MCF 10A (cell line): ENCODE measurements at places on chromosomes 4 and X. TPM values are rescaled to one million over a fixed set of nuclear protein-coding genes. Genes with fewer than 3 reads are reported as not detected.

DNA sequence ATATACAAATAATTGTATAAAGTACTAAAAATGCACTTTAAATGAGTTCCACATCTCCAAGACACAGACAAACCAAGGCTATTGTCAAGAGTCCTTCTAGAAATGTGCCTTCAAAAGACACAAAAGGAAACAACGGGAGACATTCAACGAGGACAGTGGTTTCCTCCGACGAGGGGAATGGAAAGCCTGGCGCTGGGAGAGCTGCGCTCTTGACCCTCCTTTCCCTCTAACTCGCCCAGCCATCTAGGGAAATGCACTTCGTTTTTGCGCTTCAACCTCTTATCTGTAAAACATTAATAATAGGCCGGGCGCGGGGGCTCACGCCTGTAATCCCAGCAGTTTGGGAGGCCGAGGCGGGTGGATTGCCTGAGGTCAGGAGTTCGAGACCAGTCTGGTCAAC lies 37.0 kb downstream of the ZFP42 start:
- no peak for DNase-seq
- H3K36me3 ChIP-seq = no peaks in the 10 kb centered on the region
- H3K27me3 ChIP-seq = no peaks in the 10 kb centered on the region

DNA sequence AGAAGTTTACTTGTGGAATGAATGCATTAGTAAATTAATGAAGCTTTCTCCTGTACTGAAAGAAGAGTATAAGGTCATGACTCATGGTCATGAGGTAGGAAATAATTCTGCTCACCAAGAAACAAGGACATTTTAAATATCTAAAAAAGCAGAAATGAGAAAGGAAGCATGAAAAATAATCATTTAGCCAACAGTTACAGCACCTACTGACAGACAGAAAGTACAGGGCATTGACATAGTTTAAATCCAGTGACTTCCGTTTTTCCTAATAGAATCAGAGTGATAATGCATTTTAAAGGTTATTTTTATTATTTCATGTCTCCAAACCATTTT lies 30.5 kb upstream of the ACSL1 start:
- no peaks in the 10 kb centered on the region for H3K27me3 ChIP-seq
- no peak overlapping the region for H3K27ac ChIP-seq
- H3K4me3 ChIP-seq = no peak overlapping the region
- DNase-seq = no peak

- H3K4me3 ChIP-seq = no peak overlapping the region
- peak; percentile 37 for DNase-seq
- H3K27me3 ChIP-seq = peaks cover 36% of the 10 kb centered on the region
- peaks cover 12% of the 10 kb centered on the region for H3K36me3 ChIP-seq
- no peaks in the 10 kb centered on the region for H3K4me1 ChIP-seq
Measured at GRCh38 chrX:17692709-17693346, 44.5 kb upstream of the SCML1 start.

DNA sequence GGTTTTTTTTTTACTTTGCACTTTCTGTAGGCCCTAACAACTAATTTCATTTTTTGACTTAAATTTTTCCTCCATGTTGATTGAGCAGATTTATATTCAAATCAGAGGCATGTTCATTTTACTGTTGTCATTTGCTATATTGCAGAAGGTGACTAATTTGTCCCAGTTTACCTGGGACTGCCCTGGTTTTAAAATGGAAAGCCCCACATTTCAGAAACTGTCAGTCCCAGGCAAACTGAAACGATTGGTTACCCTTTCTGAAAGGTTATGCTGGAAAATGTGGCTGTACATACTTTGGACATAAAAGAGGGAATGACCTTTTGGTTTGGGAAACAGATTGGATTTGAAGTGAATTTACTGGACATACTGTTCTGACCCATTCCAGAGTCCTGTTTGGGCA lies 160.0 kb downstream of the SPCS3 start:
- no peaks in the 10 kb centered on the region for H3K4me1 ChIP-seq
- H3K4me3 ChIP-seq = no peak overlapping the region
- H3K27ac ChIP-seq = no peak overlapping the region
- H3K36me3 ChIP-seq = peaks cover 4% of the 10 kb centered on the region
- DNase-seq = no peak
- H3K27me3 ChIP-seq = no peaks in the 10 kb centered on the region

GRCh38 chr4:108106186-108106585 lies 62.5 kb downstream of the LEF1 start:
- no peaks in the 10 kb centered on the region for H3K36me3 ChIP-seq
- no peak overlapping the region for H3K27ac ChIP-seq
- no peak overlapping the region for H3K4me3 ChIP-seq
- H3K4me1 ChIP-seq = no peaks in the 10 kb centered on the region

DNA sequence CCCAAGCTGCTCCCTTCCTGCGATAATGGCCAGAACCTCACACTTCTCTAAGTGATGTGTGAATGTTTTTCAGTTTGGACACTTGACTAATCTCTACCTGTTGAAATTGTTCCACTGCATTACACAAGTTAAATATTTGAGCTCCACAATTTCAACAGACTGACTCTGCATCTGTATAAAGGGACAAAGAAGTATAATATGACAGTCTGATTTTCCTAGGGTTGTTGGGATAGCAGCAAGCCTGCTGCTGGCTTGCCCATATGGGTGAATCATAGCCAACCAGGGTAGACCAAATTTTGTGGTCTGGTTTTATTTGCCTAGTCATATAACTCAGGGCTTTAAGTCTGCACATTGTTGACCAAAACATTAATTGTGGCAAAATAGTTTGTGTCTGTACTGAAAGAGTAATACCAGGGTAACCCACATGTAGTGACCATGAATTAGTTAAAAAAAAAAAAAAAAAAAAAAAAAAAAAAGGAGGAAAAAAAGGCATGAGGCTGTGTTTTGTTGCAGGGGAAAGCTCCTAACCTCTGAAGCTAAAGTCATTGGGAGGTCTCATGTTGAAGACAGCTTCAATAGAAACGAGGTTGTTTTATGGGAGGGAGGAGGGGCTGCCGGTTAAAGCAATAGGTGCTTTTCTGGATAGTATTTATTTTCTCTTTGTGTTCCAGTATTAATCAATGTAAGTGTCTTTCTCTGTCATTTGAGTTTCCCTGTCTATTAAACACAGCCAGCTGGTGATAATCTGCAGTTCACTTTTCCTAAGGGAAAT lies 534.2 kb downstream of the RAB28 start:
- H3K27ac ChIP-seq = no peak overlapping the region
- H3K4me1 ChIP-seq = no peaks in the 10 kb centered on the region
- H3K27me3 ChIP-seq = no peaks in the 10 kb centered on the region
- H3K4me3 ChIP-seq = no peak overlapping the region
- peak; percentile 30 for DNase-seq
- no peaks in the 10 kb centered on the region for H3K36me3 ChIP-seq

DNA sequence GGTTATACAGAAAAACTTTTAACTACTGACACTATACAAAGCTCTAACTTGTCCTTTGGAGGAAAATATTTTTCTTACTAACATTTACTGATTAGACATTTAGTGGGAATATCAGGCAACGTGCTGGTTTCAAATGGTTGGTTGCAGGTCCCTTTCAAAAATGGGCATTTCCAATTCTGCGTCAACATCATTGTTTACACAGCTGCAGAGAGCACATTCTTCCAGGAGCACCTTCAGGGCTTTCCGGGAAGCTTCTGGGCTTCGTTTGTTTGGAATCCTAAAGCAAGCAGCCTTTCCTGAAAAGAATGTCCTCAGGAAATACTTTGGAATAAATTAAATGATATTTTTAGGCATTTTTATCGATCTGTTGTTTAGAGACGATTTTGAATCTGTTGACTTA lies 289.7 kb downstream of the TRIML1 start:
- peaks cover 20% of the 10 kb centered on the region for H3K4me1 ChIP-seq
- no peaks in the 10 kb centered on the region for H3K36me3 ChIP-seq
- H3K27ac ChIP-seq = peak overlapping the region; percentile 67
- no peaks in the 10 kb centered on the region for H3K27me3 ChIP-seq
- no peak overlapping the region for H3K4me3 ChIP-seq

DNA sequence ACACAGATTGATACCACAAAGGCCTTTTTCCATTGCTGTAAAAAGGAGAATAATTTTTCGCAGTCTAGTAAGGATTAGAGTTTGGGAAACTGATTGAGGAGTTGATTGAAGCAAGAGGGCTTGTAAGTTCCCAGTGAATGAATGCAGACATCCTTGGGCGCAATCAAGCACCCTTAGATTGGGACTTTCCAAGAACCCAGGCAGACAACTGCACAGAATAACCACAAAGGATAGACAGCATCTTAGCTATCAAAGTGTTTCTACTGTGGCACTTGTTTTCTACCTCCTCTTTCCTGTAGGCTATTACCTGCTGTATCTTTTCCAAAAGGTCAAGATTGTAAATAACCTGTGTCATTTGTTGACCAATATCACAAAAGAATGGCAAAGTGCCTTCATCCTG lies 2.6 kb downstream of the COX18 start:
- DNase-seq = no peak
- H3K27me3 ChIP-seq = no peaks in the 10 kb centered on the region
- peaks cover 9% of the 10 kb centered on the region for H3K4me1 ChIP-seq
- no peak overlapping the region for H3K4me3 ChIP-seq
- peaks cover 47% of the 10 kb centered on the region for H3K36me3 ChIP-seq
- H3K27ac ChIP-seq = no peak overlapping the region

DNA sequence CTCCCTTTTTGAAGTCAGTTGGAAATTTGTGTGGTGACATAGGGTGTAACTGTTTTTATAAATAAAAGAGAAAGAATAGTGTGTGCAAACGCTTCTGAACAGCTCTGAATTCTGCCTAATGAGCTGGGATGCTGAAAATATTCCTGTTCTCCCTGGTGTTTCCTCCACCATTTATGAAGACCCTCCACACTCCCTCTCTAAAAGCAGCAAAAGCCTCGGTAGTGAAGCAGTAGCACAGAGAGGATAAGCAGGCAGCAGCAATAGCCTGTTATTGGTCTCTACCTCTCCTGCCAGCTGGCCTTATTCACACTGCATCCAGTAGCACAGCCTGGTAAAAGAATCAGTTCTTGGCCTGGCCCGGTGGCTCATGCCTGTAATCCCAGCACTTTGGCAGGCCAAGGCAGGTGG lies 406.1 kb downstream of the IQCM start:
- H3K36me3 ChIP-seq = no peaks in the 10 kb centered on the region
- peak overlapping the region; percentile 82 for H3K27ac ChIP-seq
- peak overlapping the region; percentile 47 for H3K4me3 ChIP-seq
- no peaks in the 10 kb centered on the region for H3K27me3 ChIP-seq

- H3K4me3 ChIP-seq = no peak overlapping the region
- H3K4me1 ChIP-seq = peaks cover 24% of the 10 kb centered on the region
- peak; percentile 88 for DNase-seq
Measured at GRCh38 chr4:127870688-127871087, 10.0 kb upstream of the PLK4 start.

GRCh38 chr4:10554121-10554520 lies 96.9 kb upstream of the ZNF518B start:
- no peak overlapping the region for H3K27ac ChIP-seq
- no peak for DNase-seq
- H3K4me3 ChIP-seq = no peak overlapping the region

- H3K36me3 ChIP-seq = peaks cover 7% of the 10 kb centered on the region
- no peak overlapping the region for H3K4me3 ChIP-seq
- peak; percentile 27 for DNase-seq
Measured at GRCh38 chr4:143411527-143412419, 75.1 kb downstream of the GAB1 start.

DNA sequence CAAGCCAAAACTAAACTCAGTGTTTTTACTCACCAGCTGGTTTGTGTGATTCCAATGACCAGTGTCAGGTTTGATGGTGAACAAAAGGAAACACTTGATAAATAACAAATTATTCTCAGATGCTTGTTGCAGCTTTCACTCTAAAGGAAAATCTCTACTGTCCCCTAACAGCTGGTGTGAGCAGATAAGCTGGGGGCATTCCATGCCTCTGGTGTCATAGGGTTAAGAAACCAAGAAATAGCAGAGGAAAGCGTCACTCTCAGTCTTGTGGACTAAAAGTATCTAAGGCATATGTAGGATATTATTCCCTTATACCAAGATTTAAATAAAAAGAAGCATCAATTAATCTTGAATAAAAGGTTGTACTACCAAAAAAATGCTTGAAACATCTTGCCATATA lies 24.3 kb downstream of the TRPC5 start:
- H3K36me3 ChIP-seq = no peaks in the 10 kb centered on the region
- H3K27me3 ChIP-seq = peaks cover 75% of the 10 kb centered on the region
- no peaks in the 10 kb centered on the region for H3K4me1 ChIP-seq
- H3K4me3 ChIP-seq = no peak overlapping the region
- no peak overlapping the region for H3K27ac ChIP-seq
- no peak for DNase-seq

DNA sequence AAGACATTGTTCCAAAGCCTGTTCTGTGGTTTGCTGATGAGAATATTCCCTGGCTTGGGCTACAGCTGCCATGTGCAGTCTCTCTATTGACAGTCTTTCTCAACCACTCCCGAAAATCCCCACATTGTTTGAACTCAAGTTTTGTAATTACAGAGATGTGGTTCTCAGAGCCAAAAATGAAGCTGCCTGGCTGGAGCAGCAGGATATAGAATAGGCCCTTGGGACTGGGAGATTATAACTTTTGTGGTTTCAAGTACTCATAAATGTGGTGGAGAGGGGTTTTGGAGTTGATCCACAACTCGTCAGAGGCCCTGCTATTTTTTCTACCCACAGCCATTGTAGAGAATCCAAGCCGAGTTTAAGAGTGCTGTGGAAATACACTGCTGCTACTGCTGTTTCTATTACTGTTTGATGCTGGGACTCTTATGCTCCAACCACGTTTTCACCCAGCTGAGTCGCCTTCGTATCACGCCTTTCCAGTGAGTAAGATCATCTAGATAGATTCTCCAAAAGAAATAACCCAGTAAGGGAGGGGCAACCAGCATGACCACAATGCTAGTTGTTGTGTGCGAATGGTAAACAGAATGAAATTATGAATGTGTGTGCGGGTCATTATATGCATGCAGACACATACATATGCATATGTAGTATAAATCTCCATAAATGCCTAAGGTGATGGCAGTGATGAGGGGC lies 57.1 kb upstream of the ATXN3L start:
- no peak overlapping the region for H3K4me3 ChIP-seq
- peak overlapping the region; percentile 76 for H3K27ac ChIP-seq
- peaks cover 7% of the 10 kb centered on the region for H3K36me3 ChIP-seq
- H3K27me3 ChIP-seq = peaks cover 3% of the 10 kb centered on the region

Gene GSPT2
- not detected in 2 replicates for total RNA-seq

Gene AREG
- 1,402 and 1,878 TPM in 2 replicates for total RNA-seq

Gene CSAG1
- not detected in 2 replicates for total RNA-seq

Gene ATOH1
- total RNA-seq = not detected in 2 replicates

Gene CDX4
- not detected in 2 replicates for total RNA-seq

Gene SMC1A
- total RNA-seq = 89.6 and 94.7 TPM in 2 replicates

Gene SPANXA1
- not detected in 2 replicates for total RNA-seq

Gene PABPC4L
- 0.25 and 0.28 TPM in 2 replicates for total RNA-seq
